ENCODE measurements at places on chromosomes 6 and 20. TPM values are rescaled to one million over a fixed set of nuclear protein-coding genes. Genes with fewer than 3 reads are reported as not detected.

Gene SLC17A3
- not detected for total RNA-seq

GRCh38 chr6:53330137-53330536 lies 18.6 kb downstream of the ELOVL5 start:
- DNase-seq: no peak

Gene ZC3H12D
- 251 TPM for total RNA-seq

DNA sequence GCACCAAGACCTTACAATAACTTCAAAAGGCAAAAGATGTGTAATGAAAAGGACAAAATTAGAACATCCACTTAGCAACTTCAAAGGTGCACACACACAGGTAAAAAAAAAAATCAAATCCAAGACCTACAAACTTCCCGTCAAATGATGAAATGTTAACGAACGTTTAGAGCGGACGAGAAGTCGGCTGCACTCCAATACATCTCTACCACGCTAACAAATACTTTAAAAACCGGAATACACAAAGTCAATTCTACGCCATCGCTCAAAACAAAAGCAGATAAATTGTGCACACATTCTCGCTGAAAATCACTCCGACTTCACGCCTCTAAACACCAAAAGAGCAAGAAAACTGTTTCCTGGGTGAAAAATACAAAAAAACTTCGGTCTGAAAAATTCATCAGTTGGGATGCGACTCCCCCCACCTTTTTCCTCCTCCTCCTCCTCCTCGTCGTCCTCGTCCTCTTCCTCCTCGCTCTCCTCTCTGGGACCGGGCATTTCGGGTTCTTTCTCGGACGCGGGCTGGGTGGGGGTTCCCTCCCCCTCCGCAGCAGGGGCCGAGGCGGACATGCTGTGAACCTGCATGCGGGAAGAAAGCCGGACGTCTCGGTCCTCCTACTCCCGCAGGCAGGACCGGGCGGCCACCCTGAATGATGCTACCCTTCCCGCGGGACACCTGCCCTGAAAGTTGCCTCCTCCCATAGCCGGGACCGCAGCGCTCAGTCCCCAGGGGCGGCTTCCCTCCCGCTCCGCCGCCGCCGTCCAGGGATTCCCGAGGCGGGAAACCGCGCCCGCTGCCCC lies 712 bp downstream of the DEK start:
- peak; percentile 44 for DNase-seq

GRCh38 chr20:54485631-54486030 lies 10.2 kb downstream of the DOK5 start:
- DNase-seq: no peak

GRCh38 chr6:42347456-42347855 lies 104.3 kb downstream of the TRERF1 start:
- DNase-seq: no peak

DNA sequence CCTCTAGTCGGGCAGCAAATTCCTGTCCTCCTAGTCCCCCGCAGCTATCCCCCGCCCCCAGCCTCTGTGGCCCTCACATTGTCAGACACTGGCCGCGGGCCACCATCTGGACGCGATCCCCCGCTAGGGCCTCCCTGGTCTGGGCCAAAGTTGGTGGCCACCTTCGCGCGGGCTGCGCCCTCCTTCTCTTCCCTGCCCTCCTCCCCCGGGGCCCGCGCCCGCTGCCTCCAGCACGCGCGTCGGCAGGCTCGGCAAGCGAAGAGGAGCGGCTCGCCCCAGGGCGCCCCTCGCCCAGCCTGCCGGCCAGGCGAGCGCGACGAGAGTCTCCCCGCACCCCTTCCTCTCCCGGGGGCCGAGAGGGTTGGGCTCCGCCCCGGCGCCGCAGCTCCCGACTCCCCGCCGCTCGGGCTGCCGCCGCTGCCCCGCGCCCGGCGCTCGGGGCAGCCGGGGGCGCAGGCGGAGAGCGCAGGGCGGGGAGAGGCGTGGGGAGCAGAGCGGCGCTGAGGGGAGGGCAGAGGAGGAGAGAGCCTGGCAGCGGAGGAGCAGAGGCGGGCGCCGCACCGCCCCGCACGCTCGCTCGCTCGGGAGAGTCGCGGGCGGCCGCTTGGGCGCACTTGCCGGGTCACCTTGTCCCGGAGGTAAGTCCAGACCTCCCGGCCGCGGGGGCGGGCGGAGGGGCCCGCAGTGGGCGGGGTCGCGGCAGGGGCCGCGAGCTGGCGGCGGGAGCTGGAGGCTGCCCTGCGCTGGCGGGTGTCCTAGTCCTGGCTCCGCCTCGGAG lies at the start of gene SYNDIG1:
Gene SYNDIG1, plus strand, starts transcription at position 514 of the 778 bp plus-strand sequence. CDS start 73,469 bp downstream, outside the sequence.
- DNase-seq: no peak

Gene TMC2
- not detected for total RNA-seq

Gene TINAG
- total RNA-seq: not detected

DNA sequence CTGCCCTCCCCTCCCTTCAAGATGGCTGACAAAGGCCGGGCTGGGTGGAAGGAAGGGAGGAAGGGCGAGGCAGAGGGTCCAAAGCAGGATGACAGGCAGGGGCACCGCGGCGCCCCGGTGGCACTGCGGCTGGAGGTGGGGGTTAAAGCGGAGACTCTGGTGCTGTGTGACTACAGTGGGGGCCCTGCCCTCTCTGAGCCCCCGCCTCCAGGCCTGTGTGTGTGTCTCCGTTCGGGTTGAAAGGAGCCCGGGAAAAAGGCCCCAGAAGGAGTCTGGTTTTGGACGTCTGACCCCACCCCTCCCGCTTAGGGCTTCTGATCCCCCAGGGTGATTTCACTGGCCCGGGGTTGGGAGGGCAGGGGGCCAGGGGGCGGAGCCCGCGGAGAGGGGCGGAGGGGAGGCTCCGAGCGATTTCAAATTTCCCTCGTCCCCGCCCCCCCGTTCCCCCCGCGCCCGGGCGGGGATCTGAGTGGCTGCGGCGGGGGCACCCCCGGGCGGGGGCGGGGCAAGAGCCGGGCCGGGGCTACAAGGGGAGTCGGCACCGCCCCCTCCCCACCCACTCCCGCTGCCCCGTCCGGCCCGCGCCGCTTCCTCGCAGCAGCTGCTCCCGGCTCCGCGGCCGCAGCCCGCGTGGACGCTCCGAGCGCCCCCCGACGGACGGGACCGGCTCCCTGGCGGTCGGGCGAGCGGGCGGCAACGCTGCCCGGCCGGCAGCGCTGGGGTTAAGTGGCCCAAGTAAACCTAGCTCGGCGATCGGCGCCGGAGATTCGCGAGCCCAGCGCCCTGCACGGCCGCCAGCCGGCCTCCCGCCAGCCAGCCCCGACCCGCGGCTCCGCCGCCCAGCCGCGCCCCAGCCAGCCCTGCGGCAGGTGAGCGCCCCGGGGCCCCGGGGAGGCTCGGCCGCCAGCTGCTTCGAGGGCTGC lies at the start of gene DNMT3B:
Gene DNMT3B, plus strand, starts transcription at position 555 of the 923 bp plus-strand sequence. CDS start 17,939 bp downstream, outside the sequence.
- peak; percentile 63 for DNase-seq

DNA sequence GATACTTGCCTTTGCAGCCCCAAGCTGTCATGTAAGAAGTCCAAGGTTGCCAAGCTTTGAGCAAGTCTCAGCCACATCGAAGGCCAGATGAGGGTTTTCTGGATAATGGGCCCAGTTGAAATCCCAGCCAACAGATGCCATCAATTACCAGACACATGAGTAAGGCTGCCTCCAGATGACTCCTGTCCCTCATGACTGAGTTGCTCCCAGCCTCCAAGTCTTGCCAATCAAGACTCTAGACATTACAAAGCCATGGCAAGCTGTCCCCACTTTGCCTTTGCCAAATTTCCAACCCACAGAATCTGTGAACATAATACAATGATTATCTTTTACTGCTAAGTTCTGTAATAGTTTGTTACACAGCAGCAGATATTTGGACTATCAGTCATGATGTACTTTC lies 76.8 kb upstream of the ARMC2 start:
- DNase-seq: no peak

Gene CARMIL1
- total RNA-seq: 3.0 TPM

- DNase-seq: no peak
Measured at GRCh38 chr6:110140650-110141049, 38.8 kb downstream of the WASF1 start.

- no peak for DNase-seq
Measured at GRCh38 chr6:82370788-82371187, 7.2 kb downstream of the TPBG start.

GRCh38 chr6:4802312-4802935 lies 26.2 kb downstream of the CDYL start:
- no peak for DNase-seq

- DNase-seq: no peak
Measured at GRCh38 chr20:16209951-16210361, 363.3 kb downstream of the KIF16B start.

Gene ECT2L
- not detected for total RNA-seq

- no peak for DNase-seq
Measured at GRCh38 chr20:53527196-53527595, 66.4 kb downstream of the ZNF217 start.

- DNase-seq: no peak
Measured at GRCh38 chr20:61422636-61423425, 170.8 kb downstream of the CDH4 start.

DNA sequence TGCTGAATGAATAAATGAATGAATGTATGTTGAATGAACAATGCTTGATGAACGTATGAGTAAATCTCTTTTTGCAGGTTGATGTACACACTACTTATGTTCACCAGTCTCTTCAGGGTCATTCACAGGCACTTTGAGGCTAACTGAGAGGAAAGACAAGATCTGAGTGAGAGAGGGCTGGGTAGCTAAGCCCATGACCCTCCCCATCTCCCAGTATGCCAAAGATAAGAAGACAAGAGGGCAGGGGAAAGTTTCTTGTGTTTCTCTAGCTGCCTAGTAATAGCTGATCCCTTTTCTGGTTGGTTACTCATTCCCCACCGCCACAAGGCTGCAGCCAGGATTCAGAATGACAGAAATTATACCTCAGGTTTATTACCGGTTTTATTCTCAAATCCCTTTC lies 90.7 kb downstream of the CEP57L1 start:
- no peak for DNase-seq

- DNase-seq: no peak
Measured at GRCh38 chr20:43243672-43244269, 54.1 kb upstream of the PTPRT start.

GRCh38 chr6:108630050-108630714 lies 69.5 kb downstream of the FOXO3 start:
- DNase-seq: no peak

GRCh38 chr6:87151781-87152525 lies 3.4 kb upstream of the ZNF292 start:
- DNase-seq: peak; percentile 57

- DNase-seq: no peak
Measured at GRCh38 chr6:1792989-1793388, 183.3 kb downstream of the FOXC1 start.

Gene SPATA25
- total RNA-seq: 0.54 TPM

GRCh38 chr20:19045371-19045770 lies 167.1 kb upstream of the SLC24A3 start:
- no peak for DNase-seq

DNA sequence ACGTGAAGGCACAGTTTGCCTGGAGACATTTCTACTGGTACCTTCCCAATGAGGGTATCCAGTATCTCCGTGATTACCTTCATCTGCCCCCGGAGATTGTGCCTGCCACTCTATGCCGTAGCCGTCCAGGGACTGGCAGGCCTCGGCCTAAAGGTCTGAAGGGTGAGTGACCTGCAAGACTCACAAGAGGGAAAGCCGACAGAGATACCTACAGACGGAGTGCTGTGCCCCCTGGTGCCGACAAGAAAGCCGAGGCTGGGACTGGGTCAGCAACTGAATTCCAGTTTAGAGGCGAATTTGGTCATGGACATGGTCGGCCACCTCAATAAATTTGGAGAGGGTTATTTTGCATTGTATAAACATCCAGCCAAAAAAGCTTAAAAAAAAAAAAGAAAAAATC lies 420.3 kb upstream of the FLRT3 start:
- no peak for DNase-seq

- peak; percentile 37 for DNase-seq
Measured at GRCh38 chr6:14660806-14661579, 543.4 kb downstream of the CD83 start.

Gene ERVFRD-1
- not detected for total RNA-seq

Gene HDDC2
- 28.9 TPM for total RNA-seq

GRCh38 chr6:14359438-14359837 lies 241.9 kb downstream of the CD83 start:
- DNase-seq: no peak

Gene ADGRB3
- not detected for total RNA-seq

- no peak for DNase-seq
Measured at GRCh38 chr20:34033903-34034302, 40.2 kb downstream of the RALY start.

DNA sequence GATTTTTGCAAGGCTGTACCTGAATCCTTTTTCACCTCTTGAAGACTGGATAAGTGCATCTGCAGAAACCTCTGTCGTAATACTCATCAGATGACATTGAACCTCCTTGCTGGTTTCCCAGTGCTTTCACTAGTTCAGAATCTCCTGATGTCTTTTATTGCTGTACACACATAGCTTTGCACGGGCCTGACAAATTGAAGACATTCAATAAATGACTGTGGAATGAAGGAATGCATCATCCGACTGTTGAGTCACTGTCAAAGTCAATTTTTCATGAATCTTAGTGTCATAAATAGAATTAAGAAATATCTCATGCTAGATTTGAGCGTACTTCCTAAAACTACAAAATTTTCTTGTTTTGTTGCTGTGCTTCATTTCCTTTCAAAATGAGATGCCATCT lies 598.2 kb upstream of the MAP3K7 start:
- DNase-seq: no peak

- DNase-seq: no peak
Measured at GRCh38 chr6:13474360-13474759, 13.0 kb downstream of the GFOD1 start.

GRCh38 chr20:22824077-22824476 lies 211.0 kb upstream of the SSTR4 start:
- no peak for DNase-seq

- DNase-seq: no peak
Measured at GRCh38 chr6:137487869-137488149, 6.4 kb downstream of the OLIG3 start.

- DNase-seq: no peak
Measured at GRCh38 chr6:80210618-80211017, 104.1 kb downstream of the BCKDHB start.

Gene CDKN1A
- total RNA-seq: 115 TPM

GRCh38 chr6:77638129-77638830 lies 14.6 kb upstream of the MEI4 start:
- DNase-seq: no peak

Gene STMN3
- 64.6 TPM for total RNA-seq
